ENCODE measurements at places on chromosomes 13 and 19. TPM values are rescaled to one million over a fixed set of nuclear protein-coding genes. Genes with fewer than 3 reads are reported as not detected.
A peak's percentile ranks its signal among the peaks of the same experiment; 100 is the strongest.

DNA sequence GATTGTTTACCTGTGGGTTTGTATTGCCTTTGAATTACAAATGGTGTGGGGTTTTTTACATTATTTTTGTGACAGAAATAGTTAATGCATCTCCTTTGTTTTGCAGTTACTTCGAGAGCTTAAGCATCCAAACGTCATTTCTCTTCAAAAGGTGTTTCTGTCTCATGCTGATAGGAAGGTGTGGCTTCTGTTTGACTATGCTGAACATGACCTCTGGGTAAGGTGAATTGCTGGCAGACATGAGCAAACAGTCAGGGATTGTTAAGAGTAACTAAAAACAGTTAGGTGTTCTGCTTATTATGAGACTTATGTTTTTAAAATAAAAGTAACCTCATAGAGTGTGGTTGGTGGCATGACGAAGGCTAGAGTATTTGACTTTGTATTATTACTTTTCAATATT lies 95.0 kb downstream of the CDK8 start:
- DNase-seq: no peak

GRCh38 chr13:44605275-44605674 lies 29.1 kb upstream of the TSC22D1 start:
- no peak for DNase-seq

GRCh38 chr13:27461940-27462584 lies 11.7 kb upstream of the MTIF3 start:
- DNase-seq: no peak

- peak; percentile 84 for DNase-seq
Measured at GRCh38 chr19:4186087-4186993, 3.9 kb downstream of the ANKRD24 start.

FLT3 gene
- not detected for total RNA-seq

CACNA1A gene
- 0.08 TPM for total RNA-seq
